ENCODE measurements at places on chromosomes 5 and 9.
A peak's percentile ranks its signal among the peaks of the same experiment; 100 is the strongest.

- DNase-seq, result no peak
Observed at GRCh38 chr5:177508221-177508611, 1.4 kb downstream of the DOK3 start.

GRCh38 chr5:14591548-14591947, 10.0 kb downstream of the OTULINL start:
- no peak for DNase-seq

- DNase-seq, result no peak
Observed at GRCh38 chr9:107467416-107467815, 22.2 kb downstream of the KLF4 start.

- DNase-seq, result no peak
Observed at GRCh38 chr5:116546743-116547124, 27.9 kb downstream of the SEMA6A start.

GRCh38 chr9:103977163-103977562, 116.9 kb upstream of the SMC2 start:
- no peak for DNase-seq

DNA sequence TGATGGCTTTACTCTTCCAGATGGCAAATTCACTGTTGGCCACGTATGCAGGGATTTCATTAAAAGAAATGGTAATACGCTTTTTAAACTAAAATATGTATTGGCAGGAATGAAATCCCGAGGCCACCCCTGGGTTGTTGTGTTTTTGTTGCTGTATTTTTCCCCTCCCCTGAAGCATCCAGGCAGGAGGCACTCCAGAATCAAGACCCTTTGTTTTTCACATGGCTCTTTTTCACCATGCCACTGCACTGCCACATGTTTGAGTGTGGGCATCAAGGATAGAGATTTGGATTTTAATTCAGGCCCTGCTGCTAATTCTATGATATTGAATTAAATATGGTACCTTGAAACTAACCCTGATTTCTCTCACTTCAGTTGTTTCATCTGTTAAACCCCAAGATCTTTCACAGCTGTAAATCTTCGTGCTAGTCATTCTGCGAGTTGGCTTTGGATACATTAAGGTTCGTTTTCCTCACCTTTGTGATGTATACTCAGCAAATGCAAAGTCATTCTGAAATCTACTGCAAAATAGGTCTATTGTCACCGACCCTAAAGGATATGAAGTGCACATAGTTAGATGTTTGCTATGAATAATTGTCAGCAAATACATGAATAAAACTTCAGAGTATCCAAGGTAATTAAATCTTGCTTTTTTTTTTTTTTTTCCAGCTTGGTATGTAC, 533.4 kb downstream of the PTPRD start:
- no peak for DNase-seq

- DNase-seq, result no peak
Observed at GRCh38 chr9:6887051-6887450, 129.3 kb downstream of the KDM4C start.

- no peak for DNase-seq
Observed at GRCh38 chr9:72334658-72335337, 30.2 kb downstream of the ZFAND5 start.

DNA sequence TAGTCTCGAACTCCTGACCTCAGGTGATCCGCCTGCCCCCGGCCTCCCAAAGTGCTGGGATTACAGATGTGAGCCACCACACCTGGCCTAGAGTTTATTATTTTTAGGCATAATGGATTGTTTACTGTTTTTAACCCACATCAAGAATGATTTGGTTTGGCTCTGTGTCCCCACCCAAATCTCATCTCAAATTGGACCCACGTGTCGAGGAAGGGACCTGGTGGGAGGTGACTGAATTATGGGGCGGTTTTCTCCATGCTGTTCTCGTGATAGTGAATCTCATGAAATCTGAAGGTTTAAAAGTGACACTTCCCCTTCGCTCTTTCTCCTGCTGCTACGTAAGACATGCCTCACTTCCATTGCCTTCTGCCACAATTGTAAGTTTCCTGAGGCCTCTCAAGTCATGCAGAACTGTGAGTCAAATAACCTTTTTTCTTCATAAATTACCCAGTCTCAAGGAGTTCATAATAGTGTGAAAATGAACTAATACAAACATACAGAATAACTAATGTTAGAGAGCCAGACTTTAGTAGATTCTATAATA, 88.2 kb downstream of the RICTOR start:
- no peak for DNase-seq

GRCh38 chr5:151204051-151204450, 19.8 kb downstream of the CCDC69 start:
- DNase-seq, result no peak

DNA sequence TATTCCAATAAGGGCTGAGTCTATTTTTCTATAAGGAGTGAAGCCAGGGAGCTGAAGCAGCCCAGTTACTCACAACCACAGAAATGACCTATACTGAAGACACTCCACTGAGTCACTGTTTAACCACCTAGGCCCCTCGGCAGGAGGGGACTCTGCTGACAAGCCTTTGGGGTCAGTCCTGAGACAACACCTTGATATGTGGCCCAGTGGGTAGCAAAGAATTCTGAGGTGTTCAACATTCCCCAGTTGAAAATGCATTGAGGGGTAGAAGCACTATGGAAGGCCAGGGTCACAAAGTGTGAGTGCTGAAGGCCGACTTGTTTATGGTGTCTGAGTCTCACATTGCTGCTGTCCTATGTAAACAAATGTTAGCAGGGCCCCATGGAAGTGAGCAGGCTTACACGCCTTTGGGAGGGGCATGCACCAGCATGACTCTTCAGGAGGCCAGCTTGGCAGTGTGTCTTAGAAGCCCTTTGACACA, 112.6 kb upstream of the NFIL3 start:
- DNase-seq, result no peak

DNA sequence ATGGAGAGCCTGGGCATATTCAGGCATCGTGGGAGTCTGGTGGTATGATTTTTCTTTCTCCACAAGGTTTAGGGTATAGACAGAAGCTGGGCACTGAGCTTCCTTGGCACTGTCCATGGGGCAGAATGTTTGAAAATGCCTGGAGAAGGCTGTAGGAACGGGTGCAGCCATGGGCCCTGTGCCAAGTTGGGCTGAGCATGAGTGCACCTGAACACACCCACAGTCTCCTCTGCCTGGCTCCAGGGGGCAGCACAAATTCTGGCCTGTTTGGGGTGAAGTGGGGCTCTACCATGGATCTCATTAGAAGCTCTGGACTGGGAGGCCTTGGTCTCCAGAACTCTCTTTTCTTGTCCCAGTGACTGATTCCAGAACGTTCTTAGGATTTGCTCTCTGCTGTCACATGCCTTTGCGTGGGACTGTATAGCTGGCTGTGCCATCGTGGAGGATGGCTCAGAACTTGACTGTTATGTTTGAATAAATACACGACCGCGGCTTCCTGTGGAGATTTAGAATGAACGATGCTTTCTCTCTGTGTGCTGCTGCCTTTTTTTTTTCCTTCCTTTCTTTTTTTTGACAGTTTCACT, 229.8 kb downstream of the FANCC start:
- DNase-seq, result no peak

DNA sequence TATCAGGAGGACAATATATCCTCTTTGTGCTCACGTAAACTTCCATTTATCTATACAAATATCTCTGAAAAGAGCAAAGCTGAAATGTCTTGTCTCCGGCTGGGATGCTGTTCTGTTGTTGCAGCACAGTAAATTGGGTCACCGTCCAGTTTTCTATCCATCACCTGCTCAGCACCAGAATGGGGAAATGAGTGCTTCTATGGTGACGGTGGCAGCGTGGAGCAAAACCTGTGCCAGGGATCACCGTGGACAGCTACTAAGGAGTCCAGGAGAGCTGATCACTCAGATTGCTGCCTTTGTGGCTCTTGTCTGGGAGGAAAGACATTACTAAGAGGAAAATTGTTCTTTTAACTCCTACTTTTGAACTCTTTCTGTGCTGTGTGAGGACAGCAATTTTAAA, 531.6 kb downstream of the PSAT1 start:
- no peak for DNase-seq

DNA sequence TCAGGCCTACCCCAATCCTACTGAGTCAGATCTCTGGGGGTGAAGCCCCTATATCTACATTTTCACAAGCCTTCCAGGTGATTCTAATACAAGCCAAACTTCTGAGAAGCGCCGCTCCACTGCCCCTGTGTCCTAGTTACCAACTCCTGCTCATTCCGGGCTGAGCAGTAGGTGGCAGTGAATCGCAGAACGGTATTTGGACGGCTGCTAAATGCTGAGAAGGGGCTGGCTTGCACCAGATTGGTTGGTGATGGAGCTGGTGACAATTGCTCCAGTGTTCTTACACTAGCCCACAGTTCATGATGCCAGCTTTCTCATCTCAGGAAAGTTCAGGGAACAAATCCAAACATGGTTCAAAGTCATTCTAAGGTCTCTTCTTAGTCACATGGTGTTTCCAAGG, 31.1 kb upstream of the FGF1 start:
- peak; percentile 65 for DNase-seq

- DNase-seq, result peak; percentile 65
Observed at GRCh38 chr9:22452415-22453010, 5.9 kb downstream of the DMRTA1 start.

GRCh38 chr5:72641164-72641563, 134.0 kb upstream of the ZNF366 start:
- no peak for DNase-seq
